Amygdala (tissue), 56 donors: ENCODE measurements at places on chromosomes 11 and 22.

DNA sequence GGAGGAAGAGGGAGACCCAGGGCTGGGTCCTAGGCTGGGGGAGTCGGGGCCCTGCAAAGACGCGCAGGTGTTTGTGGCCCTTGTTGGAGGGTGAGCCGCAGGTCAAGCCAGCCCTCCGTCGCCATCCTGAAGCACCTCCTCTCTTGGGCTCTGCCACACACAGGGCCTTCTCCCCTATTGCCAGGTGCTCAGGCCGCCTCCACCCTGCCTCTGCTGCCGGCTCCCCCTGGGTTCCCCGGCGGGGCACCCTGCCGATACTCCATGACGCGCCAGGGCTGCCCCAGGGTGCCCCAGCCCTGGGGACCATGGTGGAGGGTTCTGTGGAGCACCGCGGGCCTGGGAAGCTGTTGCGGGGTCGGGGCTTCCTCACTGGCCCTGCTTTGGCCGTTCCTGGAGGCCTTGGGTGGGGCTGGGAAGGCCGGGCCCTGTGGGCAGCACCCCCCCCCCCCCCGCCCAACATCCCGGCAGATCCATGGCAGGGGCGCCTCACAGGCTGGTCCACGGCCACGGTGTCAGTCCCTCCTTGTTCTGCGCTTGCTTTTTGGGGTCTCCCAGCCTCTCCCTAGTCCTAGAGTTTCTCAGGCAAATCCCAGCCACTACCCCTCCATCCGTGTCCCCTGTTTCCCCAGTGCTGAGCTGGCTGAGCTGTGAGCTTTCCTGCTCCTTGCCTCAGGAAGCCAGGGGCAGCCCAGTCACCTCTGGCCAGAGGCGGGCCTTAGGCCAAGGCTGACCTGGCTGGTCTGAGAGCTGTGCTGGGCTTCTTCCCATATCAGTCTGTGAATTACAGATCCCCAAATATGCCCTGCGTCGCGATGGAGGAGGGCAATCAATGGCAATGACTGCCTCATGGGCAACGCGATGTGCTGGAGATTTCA is 2.3 kb upstream of the ADORA2A start:
- DNase-seq: no peak

DNA sequence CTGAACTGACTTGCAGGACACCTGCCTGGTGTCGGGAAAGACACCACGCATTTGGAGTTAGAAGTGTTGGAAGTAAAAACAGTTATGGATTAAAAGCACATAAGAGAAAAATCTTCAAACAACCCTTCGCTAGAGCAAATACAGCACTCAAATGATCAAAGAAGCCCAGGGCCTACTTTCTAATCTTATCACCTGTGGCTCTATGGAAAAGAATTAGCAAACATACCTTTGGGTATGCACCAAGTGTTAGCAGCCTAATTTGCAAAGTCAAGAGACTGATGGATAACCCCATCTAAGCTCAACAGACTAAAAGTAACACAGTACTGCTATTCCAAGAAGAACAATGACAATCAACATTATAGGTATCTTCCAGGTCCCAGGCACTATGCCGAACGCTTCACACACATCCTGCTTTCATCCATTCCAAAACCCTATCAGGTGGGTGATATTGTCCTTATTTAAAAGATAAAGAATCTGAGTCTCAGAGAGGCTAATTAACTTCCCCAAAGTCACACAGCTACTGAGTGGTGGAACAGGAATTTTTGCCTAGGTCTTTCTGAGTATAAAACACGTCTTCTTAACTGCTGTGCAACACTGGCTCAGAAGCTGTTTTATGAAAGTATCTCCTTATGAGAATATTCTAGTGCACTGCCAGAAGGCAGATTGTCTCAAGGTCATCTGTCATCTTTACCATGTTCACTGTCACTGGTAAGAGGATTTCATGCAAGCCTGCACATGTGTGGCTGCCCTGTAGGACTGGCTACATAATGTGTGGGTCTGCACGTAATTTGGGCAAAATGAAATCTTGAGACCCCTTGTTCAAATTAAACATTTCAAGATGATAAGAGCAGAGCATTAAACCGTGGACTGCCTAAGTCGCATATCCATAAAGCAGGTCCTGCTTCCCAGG is 16.4 kb downstream of the SLC1A2 start:
- no peak for DNase-seq

DNA sequence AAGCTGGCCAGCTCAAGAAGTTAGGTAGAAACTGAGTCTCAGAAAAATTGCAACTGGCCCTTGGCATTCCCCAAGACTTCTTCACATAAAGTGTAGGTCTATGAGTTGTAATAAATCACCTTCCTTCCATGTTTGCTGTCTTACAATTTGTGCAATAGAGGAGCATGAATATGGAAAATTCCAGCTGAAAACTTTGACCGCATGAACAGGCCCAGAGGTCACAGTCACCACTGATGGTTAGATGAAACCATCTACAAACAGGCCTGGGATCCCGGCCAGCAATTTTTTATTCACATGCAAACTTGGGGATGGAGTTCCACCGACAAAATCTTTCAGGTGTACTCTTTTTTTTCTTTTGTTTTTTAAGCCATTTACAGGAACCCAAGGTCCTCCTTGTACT is 88.1 kb downstream of the SERGEF start:
- DNase-seq: no peak

DNA sequence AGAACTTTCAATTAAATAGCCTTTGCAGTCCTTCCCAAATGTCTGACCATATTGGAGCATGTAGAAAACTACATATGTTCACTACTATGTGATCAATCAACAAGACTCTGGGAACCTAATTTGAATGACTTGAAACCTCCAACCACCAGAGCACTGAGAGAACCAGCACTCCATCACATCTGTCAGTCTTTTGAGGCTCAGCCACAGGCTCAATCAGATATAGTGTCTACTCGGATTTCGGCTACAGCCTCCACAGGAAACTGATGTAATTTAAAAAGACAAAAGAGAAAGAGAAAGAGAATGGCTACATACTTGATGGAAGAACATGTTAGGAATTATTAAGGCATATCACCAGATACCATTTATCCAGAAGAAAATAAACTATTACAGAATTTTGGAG is 859.0 kb downstream of the FAM181B start:
- no peak for DNase-seq

- DNase-seq: no peak
These were observed 24.7 kb upstream of the BAIAP2L2 start for GRCh38 chr22:38135133-38135706.

GRCh38 chr11:27945348-27945747 is 162.6 kb downstream of the KIF18A start:
- no peak for DNase-seq

- no peak for DNase-seq
These were observed 68.2 kb downstream of the EMSY start for GRCh38 chr11:76512851-76513653.

DNA sequence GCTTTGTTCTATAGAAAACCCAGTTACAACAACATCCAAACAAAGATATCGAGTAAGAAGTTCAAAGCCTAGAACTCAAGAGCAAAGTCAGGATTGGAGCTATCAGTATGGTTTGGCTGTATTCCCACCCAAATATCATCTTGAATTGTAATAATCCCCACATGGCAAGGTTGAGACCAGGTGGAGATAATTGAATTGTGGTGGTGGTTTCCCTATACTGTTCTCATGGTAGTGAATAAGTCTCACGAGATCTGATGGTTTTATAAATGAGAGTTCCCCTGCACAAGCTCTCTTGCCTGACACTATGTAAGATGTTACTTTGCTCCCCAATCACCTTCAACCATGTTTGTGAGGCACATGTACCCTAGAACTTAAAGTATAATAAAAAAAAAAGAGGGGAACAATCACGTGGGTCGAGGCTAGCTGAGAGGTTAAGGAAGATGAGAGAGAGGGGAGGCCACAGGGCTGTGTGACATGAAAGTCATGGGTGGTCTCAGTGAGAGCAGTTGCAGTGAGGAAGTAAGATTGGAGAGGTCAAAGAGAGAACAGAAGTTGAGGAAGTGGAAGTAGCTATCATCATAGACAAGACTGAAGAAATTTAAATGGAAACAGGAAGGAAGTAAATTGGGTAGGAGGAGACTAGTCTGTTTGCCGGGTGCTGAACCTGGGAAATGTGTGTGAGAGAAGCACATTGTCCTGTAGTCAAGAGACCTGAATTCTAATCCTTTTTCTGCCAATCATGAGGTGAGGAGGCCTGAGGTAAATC is 80.1 kb upstream of the CD44 start:
- no peak for DNase-seq

DNA sequence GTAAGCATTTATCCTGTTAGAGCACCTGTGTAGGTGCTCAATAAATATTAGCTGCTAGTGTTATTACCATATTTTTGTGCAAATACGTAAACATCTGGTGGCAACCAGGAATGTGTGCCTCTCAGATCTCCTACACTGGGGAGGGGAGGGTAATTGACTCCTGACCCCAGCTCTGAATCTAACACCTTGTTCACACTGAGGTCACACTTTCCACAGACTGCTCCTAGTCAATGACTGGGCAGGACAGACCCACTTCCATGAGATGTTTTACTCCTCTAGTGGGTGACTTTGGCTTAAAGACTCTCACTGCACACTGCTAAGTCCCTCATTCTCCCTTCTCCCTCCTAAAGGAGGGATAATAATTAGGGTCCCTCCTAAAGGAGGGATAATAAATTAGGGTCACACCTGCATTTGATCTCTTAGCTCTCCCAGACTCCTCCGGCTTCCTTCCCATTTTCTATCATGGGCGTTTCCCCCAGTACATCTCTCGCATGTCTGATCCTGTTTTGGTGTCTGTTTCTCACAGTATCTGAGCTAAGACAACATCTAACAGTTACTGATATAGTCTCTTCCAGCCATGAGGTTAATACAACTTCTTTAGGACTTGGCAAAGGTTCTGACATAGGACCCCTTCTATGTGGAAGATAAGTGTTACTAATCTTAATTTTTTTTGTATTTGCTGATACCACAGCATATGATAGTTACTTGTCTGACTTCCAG is 8.0 kb downstream of the CSTPP1 start:
- DNase-seq: no peak

DNA sequence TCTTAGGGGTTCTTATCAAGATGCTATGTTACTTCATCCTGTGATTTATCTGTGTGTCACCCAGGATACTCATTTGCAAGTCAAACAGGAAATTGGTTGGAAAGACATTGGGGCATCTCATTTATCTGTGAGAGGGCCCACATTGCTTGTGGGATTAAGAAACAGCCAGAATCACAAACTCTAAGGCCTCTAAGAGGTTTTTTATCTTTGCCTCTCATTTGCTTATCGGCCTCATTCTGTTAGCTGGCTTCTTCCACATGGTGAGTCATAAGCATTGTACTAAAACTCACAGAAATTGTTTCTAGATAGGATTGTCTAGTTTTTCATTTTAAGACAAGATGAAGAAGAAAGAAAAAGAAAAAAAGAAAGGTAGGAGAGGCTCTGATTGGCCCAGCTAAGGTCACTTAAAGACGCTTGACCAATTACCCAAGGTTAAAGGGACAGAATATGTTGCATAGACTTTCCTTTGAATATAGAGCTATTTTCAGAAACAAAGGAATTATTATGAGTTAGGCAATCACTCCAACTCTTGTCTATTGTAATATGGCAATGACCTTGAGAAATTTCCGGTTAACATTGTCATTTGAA is 121.9 kb downstream of the ARHGAP42 start:
- DNase-seq: no peak

DNA sequence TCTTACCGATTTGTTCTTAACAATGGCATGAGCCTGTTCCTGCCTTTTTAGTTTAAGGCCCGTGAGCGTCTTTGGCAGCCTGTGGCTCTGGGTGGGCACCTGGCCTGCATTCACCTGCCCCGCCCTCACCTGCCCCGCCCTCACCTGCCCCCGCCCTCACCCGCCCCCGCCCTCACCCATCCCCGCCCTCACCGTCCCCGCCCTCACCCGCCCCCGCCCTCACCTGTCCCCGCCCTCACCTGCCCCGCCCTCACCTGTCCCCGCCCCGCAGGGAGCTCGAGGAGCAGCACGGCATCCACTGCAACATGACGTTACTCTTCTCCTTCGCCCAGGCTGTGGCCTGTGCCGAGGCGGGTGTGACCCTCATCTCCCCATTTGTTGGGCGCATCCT is 14.2 kb downstream of the GATD1 start:
- no peak for DNase-seq

GRCh38 chr11:19980957-19981669 is 179.2 kb downstream of the DBX1 start:
- no peak for DNase-seq

DNA sequence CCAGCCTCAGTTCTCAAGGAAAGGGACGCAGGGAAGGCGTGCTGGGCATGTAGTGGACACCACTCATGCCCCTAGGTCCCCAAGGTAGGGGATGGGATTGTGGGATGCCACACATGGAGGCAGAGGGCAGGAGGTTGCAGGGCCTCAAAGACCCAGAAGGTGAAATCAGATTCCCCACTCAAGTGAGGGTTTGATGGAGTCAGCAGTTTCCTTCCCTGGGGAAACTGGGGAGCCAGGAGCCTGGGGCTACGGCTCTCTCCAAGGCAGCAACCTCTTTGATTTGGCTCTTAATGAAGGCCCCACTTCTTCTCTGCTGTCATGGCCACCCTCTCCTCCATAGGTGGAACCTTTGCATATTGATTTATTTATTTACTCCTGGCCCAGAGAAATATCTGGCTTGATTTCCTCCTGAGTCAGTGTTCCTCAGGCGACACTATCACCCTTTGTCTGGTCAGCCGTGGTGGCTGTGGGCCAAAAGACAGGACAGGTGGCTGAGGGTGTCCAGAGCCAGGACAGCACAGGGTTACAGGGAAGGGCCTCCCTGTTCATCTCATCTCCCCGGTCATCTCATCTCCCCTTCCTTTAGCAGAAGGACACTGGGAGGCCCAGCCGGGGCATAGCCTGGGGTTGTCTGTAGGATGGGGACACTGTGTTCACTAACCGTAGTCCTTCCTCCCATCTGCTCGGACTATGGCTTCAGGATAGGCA is 9.6 kb downstream of the GNAZ start:
- no peak for DNase-seq

DNA sequence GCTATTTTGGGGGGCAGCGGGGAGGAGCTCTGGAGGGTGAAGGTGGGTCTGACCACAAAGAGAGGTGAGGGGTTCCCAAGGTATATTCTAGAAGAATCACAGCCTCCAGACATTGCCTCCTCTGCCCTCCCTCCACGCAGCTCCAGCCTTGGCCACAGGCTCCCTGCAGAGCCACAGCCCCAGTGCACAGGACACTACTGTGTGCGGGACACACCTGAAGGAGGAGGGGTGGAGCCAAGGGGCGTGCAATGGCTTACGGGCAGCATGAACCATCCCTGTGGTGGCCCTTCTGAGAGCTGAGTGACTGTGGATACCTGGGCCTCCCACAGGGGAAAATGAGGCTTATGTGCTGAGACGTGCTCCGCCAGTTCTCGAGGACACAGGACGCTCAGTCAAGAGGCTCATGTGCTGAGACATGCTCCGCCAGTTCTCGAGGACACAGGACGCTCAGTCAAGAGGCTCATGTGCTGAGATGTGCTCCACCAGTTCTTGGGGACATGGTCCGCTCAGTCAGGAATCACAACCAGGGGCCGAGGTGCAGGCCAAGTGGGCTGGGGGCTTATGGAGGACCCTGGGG is 417.3 kb downstream of the SHANK2 start:
- DNase-seq: no peak

GRCh38 chr22:25987948-25988347 is 181.3 kb upstream of the SEZ6L start:
- DNase-seq: no peak
